ENCODE measurements at places on chromosomes 2 and 18. TPM values are rescaled to one million over a fixed set of nuclear protein-coding genes. Genes with fewer than 3 reads are reported as not detected.

XDH gene
- not detected for total RNA-seq

MERTK gene
- 13.4 TPM for total RNA-seq

UGT1A5 gene
- not detected for total RNA-seq

OTOS gene
- total RNA-seq, result not detected

SERTAD2 gene
- total RNA-seq, result 13.5 TPM
